ENCODE measurements at places on chromosomes 4 and X.

DNA sequence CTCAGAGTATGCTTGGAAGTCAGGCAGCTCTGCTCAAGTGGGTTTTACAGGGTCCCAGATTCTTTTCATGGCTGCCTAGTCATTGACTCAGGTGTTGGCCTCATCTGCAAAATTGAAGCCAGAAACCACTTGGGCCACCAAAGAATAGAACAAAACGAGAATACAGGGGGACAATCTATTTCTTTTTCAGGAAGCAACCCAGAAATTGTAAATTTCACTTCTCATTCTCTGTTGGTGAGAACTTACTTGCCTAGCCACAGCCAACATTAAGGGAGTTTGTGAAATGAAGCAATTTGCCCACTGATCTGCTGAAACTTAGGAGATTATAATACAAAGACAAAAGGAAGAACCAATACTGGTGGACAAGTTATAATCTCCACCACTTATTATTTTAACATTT is 8.6 kb upstream of the TKTL2 start:
- DNase-seq: no peak

DNA sequence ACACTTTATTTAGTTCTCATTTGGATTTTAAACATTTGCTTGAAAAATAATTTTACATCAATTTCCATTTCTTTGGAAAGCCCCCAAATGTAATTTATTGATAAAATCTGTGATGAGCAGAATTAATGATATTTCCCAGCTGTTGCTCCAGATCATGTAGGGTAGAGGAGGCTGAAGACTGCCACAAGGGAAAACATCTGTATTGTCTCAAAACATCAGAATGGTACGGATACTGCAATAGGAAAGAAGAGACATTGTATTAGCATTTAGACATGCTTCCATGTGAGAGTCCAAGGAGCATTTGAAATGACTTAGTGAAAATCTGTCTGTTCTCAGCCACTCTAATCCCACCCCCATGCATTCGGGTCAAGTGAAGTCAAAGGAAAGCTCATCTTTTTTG is 14.4 kb downstream of the ADH1A start:
- DNase-seq: no peak

GRCh38 chrX:87663421-87663820 is 145.8 kb downstream of the KLHL4 start:
- DNase-seq: no peak

GRCh38 chr4:12123707-12124106 is 695.0 kb upstream of the HS3ST1 start:
- DNase-seq: no peak

GRCh38 chrX:152573866-152574265 is 63.8 kb upstream of the GABRQ start:
- no peak for DNase-seq

DNA sequence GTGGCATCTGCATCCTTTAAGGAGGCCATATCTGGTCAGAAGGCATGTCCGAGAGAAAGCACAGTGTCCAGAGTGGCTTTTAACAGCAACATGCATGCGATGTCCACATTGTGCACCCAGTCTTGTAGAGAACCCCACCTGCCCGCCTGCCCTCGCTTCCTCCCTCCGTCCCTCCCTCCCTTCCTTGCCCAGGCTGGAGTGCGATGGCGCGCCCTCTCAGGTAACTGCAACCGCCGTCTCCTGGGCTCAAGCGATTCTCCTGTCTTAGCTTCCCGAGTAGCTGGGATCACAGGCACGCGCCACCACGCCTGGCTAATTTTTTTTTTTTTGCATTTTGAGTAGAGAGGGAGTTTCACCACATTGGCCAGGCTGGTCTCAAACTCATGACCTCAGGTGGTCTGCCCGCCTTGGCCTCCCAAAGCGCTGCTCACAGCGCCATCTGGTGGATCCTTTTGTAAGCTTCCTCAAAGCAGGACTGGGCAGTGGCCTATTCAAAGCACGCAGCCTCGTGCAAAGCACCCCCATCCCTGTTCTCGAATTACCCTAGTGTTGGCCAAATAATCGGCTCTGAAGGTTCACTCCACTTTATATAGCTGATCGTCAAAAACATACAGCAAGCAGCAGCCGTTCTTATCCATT is 15.0 kb downstream of the BRCC3 start:
- no peak for DNase-seq

- DNase-seq: no peak
Observed at GRCh38 chr4:112234952-112235609, 3.5 kb downstream of the AP1AR start.

GRCh38 chrX:150966742-150967141 is 16.4 kb upstream of the HMGB3 start:
- no peak for DNase-seq

GRCh38 chr4:39044956-39045826 is 13.0 kb upstream of the TMEM156 start:
- no peak for DNase-seq

DNA sequence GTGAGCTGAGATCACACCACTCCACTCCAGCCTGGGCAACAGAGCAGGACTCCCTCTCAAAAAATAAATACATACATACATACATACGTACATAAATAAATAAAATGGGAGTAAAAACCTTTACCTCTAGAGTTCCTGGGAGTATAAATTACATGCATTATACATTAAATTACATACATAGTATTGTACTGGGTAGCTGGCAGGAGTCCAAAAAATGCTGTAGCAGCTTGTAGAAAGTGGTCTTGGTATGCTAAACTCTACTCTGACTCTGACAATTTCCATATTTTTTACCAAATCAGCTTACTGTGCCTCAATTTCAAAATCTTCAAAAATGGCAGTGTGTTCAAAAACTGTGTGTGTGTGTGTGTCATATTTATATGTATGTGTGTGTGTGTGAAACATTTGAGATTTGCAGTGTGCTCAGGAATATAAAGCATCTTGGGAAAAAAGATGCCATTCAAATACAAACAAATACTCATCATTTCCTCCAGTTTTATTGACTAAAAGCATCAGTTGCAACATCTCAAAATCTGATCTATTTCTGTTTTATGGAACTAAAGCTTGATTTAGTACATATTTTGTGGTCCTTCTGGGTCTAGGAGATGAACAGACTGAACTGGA is 171.7 kb downstream of the SHROOM3 start:
- no peak for DNase-seq

DNA sequence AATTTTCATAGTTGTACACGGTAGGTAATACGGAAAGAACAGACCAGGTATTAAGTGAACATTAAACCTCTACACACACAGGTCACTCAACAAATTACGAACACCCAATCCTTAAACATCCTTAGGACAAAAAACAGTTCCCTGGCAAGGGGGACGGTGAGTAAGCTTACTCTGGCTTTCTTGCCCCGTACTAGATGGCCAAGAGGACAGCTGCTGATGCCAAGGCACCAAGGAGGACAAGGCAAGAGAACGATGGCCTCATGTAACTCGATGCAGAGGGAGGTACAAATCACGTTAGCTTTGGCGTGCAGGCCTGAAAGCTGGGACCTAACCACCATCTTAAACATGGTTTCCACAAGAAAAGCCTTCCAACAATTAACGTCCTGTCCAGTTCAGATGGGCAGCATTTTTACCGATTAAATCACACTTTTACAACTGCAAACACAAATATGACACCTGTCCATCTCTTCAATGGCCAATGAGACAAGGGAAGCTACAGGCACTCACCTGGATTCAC is 23.7 kb downstream of the FAT1 start:
- DNase-seq: no peak

DNA sequence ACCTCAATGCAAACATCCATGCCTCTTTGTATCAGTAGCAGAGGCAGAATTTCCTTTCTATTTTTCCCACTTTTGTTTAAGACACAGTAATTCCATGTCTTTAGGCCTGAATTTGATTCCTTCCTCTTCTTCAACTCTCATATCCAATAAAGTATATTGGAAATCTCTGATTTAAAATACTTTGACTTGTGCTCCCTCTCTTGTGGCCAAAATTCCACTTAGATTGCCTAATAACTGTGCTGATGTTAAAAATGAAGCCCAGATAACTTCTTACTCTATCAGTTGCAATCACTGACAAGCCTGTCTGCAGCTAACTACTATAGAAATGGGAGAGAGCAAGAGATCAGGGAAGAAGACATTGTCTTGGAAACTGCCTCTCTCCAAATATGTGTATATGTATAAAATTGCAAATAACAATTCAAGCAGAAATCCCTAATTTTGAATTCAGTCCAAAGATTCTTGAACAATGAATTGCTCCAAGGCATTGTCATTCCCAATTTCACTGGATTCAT is 163.5 kb upstream of the SPIN4 start:
- DNase-seq: no peak

DNA sequence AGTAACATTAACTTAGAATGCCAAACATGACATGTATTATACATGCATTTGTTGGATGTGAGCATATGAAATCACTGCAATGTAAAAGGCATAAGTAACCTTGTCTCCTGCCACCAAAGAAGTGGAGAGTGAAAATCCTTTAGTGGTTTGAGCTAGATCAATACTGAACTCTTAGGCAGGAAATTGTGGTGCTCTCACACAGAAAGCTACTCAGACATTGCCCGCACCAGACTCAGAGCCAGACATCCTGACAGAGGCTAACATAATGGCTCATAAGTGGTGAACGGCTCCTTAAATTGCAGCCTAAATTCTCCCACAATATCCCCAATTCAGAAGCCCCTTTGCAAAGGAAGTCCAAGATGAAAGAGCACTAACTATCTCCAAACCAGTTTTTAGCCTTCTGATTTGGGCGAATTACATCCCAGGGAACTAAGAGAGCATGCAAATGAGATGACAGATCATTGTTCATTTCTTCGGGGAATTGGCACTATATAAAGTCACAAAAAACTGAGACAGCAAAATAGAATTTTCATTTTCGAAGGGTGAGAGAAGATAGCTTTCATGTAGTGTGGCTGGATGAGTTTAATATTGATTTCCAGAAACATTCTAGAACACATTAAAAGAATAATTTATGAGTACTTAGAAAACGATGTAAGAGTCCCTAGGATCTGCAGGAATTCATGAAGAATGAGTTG is 233.6 kb upstream of the RPS6KA3 start:
- DNase-seq: no peak

- no peak for DNase-seq
Observed at GRCh38 chrX:1391370-1391706, 575 bp downstream of the SLC25A6 start.

- no peak for DNase-seq
Observed at GRCh38 chr4:86036736-86037135, 323.1 kb downstream of the MAPK10 start.

DNA sequence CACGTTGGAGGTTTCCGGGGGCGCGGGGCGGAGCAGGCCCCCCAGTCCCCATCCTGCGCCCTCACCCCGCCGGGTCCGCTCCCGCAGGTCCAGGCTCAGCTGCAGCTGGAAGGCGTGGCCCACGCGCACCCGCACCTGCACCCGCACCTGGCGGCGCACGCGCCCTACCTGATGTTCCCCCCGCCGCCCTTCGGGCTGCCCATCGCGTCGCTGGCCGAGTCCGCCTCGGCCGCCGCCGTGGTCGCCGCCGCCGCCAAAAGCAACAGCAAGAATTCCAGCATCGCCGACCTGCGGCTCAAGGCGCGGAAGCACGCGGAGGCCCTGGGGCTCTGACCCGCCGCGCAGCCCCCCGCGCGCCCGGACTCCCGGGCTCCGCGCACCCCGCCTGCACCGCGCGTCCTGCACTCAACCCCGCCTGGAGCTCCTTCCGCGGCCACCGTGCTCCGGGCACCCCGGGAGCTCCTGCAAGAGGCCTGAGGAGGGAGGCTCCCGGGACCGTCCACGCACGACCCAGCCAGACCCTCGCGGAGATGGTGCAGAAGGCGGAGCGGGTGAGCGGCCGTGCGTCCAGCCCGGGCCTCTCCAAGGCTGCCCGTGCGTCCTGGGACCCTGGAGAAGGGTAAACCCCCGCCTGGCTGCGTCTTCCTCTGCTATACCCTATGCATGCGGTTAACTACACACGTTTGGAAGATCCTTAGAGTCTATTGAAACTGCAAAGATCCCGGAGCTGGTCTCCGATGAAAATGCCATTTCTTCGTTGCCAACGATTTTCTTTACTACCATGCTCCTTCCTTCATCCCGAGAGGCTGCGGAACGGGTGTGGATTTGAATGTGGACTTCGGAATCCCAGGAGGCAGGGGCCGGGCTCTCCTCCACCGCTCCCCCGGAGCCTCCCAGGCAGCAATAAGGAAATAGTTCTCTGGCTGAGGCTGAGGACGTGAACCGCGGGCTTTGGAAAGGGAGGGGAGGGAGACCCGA is 14.0 kb downstream of the SHOX start:
- no peak for DNase-seq

GRCh38 chrX:110759785-110760184 is 35.8 kb downstream of the CHRDL1 start:
- no peak for DNase-seq

- no peak for DNase-seq
Observed at GRCh38 chr4:156966836-156967235, 4.8 kb downstream of the PDGFC start.

GRCh38 chr4:101886826-101887225 is 96.3 kb downstream of the BANK1 start:
- DNase-seq: no peak

- no peak for DNase-seq
Observed at GRCh38 chr4:126916049-126916625, 716.6 kb upstream of the INTU start.

DNA sequence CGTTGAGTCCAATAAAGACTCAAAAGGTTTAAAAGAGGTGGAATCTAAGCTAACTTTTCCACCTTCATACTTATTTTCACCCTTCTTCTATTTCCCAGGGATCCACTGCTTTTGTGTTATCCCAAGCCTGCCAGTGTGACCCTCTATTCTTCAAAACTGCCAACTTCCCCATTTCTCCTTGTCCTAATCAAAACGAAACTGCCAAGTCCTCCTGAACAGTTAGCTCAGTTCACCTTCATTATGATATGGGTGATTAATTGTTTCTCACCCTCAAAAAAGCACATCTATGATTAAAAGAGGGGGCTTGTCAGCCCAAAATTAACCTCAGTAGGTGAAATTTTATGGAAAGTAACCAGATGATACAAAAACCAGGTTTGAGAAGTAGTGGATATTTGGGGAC is 108.4 kb downstream of the GUCY2F start:
- no peak for DNase-seq

DNA sequence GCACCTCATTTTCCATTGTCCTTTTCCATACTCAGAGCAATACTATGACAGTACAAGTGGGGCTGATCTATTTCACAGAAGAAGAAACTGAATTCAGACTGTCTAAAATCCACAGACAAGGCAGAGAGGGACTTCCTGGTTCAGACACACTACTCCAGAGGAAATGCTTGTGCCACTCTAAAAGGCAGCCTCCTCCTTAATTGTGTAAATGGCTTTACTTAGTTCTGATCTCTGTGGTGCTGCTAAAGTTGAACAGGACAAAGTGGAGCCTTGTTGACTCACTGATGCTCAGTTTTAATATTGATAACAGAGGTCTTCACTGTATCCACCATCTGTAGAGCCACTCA is 122.4 kb downstream of the KIT start:
- no peak for DNase-seq

- DNase-seq: no peak
Observed at GRCh38 chr4:117700111-117700892, 334.0 kb upstream of the NDST3 start.

DNA sequence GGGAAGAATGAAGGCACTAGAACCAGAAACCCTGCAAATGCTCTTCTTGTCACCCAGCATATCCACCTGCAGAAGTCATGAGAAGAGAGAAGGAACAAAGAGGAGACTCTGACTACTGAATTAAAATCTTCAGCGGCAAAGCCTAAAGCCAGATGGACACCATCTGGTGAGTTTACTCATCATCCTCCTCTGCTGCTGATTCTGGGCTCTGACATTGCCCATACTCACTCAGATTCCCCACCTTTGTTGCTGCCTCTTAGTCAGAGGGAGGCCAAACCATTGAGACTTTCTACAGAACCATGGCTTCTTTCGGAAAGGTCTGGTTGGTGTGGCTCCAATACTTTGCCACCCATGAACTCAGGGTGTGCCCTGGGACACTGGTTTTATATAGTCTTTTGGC is 181.7 kb downstream of the AR start:
- DNase-seq: no peak

- DNase-seq: no peak
Observed at GRCh38 chr4:26912810-26913209, 52.2 kb downstream of the STIM2 start.
